ENCODE measurements at places on chromosomes 1 and 21.

GRCh38 chr1:51341876-51342496 lies 11.6 kb upstream of the TTC39A start:
- peak; percentile 8 for DNase-seq

DNA sequence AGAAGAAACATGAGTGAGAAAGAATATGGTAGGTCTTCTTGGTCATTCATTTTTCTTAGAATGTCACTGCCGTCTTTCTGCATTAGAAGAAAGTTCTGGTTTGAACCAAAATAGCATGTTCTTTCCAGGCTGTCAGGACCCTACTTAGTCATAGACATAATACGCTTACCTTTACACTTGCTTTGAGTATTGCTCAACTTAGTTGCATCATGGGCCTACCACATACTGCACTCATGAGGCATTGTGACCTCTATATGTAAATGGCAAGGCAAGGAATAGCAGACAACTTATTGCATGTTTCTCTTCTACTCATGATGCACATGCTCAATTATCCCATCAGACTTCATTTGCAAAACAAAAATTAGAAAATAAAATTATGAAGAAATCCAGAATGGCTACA lies 415.0 kb downstream of the HLX start:
- no peak for DNase-seq

GRCh38 chr1:169060919-169061639 lies 45.4 kb upstream of the ATP1B1 start:
- no peak for DNase-seq

- no peak for DNase-seq
Observed at GRCh38 chr1:100713626-100714025, 5.9 kb upstream of the VCAM1 start.

- no peak for DNase-seq
Observed at GRCh38 chr1:46530791-46531409, 20.5 kb downstream of the KNCN start.

DNA sequence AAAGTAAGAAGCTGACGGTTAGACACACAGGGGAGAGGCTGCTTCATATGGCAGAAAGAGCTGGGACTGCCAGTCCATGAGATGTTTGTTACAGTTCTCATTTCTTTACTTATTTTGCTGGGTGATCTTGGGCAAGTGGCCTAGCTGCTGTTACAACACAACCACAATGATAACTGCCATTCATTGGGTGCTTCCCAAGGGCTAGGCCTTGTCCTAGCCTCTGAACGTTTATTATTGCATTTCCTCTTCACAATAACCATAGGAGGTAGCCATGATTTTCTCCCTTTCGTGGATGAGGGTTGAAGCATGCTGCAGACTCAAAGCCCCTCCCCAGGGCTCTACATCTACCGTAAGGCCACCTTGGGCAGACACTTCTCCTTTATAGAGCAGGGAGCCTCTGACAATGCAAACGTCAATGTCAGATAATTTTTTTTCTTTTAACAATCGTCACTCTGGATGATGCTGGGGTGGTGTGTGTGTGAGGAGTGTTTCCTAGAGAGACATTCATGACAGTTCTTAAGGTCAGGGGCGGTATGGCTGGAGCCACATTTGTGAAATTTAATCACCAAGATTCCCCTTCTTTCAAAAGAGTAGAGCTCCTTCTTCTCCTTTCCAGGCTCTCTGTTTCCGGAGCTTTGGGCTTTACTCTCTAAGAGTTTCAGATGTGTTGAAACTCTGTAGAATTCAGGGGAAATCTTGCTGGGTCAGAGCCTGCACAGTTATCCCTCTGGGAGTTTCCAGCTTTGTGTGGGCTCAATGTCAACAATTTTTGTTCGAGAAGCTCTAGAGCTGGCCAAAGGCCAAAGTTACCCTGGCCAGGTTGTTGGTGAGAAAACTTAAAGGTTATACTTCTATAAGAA lies 138.5 kb upstream of the SGIP1 start:
- DNase-seq, result no peak

DNA sequence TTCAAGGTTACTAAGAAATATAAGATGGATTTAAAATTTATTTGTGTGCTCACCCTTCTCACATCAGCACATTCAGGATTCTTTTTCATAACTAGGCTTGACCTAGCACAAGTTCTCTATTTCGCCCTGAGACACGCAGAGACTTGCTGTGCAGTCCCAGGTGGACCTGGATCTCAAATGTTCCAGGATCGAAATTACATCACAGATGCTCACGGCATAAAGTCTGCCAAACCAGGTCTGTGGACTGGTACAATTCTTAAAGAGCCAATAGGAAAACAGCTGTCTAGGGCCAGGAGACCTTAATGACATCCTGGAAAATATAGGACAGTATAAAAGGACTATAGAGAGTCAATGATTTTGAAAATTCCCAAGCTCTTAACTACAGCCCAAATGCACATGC lies 2.2 kb downstream of the PGBD5 start:
- no peak for DNase-seq

DNA sequence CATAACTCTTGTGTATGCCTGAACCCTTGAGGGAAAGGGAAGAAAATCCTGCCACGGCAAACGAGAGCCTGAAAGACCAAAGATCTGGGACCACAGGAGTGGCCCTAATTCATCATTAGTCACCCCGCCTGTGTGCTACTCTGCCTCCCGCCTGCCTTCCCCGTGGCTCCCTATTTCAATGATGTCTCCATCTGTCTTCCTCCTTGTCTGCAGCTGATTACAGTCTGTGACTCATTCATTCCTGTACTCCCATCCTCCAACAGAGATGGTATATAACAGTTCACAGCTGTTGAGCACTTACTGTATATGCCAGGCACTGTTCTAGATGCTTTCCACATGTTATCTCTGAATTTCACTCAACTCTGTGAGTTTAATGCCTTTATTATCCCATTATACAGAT lies 96.6 kb downstream of the SEC16B start:
- no peak for DNase-seq

GRCh38 chr1:65330822-65331221 lies 21.5 kb downstream of the DNAJC6 start:
- DNase-seq, result no peak

GRCh38 chr1:42793824-42794223 lies 9.0 kb downstream of the TMEM269 start:
- no peak for DNase-seq

DNA sequence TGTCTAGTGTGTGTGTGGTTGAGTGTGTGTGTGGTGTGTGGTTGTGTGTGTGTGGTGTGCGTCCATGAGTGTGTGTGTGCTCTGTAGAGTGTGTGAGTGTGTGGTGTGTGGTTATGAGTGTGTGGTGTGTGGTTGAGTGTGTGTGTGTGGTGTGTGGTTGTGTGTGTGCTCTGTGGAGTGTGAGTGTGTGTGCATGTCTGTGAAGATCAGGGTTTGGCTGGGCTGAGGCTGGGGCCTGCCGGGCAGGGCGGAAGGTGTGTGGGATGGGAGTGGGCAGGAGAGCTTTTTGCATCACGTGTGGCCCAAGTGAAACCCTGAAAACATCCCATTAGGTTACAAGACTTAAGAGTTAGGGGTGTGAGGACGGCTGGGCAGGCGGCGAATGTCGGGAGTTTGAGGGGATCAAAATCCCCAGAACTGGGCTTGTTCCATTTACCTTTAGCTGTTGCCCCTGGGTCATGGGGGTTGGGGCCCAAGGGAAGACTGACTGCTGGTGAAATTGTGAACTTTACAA lies 2.9 kb upstream of the FCMR start:
- peak; percentile 51 for DNase-seq

GRCh38 chr1:238647877-238648276 lies 738.5 kb upstream of the CHRM3 start:
- no peak for DNase-seq

- DNase-seq, result no peak
Observed at GRCh38 chr1:153597206-153597605, 15.7 kb downstream of the S100A16 start.

- no peak for DNase-seq
Observed at GRCh38 chr1:119266858-119267257, 101.7 kb upstream of the HAO2 start.

- DNase-seq, result no peak
Observed at GRCh38 chr1:210629276-210629675, 300.6 kb downstream of the HHAT start.

GRCh38 chr1:40679165-40679953 lies 12.1 kb upstream of the NFYC start:
- no peak for DNase-seq

DNA sequence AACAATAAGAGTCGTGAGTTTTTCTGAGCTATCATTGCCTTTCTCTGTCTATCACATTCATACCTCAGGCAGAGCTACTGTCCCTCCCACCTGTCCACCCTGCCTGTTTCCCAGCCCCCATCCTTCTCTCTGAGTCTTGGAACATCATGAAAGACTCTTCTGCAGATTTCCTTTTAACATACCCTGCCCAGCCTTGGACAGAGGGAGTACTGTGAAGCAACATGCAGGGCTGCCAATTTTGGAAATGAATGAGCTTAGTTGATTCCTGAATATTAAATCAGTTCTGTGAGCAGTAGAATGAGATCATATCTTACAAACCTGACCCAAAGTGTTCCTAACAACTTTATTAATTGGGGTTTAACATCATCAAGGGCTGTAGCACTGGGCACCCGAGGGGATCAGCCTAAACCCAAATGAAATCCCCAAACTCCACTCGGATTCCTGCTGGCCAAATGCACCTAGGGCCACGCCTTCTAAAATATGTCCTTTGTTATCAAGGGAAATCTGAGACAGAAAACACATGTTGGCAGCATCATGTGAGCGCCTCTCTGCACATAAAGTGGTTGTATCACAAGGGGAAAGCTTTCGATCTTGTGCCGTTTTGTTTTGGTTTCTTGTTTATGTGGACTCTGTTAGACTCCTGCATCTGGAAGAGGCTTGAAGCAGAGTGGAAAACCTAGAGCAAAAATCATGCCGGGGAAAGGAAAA lies 357.6 kb downstream of the KIF26B start:
- DNase-seq, result no peak

GRCh38 chr1:181513786-181514297 lies 30.5 kb downstream of the CACNA1E start:
- no peak for DNase-seq

- DNase-seq, result no peak
Observed at GRCh38 chr1:178609015-178609414, 96.1 kb downstream of the TEX35 start.

DNA sequence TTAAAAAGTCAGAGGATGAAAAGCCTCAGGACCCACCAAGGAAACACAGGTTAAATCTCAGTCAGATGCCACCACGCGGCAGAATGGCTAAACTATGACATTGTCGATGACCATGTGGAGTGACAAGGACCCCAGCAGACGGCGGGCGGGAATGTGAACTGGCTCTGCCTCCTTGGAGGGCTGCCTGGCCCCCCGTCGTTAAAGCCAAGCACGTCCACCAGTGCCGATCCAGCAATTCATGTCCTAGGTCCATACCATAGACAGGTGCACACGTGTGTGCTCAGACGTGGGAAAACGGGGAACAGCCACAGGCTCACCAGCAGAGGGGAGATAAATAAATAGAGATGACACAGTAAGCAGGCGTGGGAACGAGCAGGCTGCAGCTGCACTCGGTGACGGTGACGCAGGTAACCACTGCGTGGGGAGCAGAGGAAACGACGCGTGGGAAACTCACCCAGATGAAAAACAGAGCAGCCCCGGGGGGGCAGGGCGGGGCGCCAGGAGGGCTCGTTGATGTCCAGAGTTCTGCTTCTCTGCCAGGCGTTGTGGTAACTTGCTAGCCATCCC lies 28.3 kb upstream of the PCBP3 start:
- DNase-seq, result peak; percentile 92

DNA sequence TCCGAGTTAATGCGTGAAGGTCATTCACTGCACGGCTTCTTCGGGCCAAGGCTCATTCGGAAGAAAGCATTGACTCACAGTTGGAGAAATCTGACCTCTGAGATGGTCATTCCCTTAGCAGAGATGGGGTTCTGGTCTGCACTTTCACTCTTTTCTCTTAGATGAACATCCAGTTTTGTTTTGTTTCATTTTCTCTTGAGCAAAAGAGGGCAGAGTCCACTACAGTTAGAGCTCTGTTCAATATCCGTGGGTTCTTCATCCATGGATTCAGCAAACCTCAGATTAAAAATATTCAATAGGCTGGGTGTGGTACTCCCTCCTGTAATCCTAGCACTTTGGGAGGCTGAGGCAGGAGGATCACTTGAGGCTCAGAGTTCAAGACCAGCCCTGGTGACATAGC lies 57.4 kb upstream of the SIPA1L2 start:
- no peak for DNase-seq

DNA sequence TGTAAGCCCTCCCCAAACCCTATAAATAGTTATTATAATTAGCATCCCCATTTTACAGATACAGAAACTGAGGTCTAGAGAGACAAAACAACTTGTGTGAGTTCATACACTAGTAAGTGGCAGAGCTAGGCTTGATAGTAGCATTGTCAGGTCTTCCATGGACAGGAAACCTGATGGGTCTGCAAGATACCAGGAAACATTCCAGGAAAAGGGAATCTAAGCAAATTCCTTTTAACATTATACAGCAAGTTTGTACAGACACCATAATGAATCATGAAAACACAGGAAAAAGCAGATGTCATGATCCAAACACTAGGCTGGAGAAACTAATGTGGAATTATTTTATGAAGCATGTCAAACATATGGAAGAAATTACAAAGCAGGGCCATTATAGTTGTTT lies 89.1 kb upstream of the KCNK2 start:
- DNase-seq, result no peak

DNA sequence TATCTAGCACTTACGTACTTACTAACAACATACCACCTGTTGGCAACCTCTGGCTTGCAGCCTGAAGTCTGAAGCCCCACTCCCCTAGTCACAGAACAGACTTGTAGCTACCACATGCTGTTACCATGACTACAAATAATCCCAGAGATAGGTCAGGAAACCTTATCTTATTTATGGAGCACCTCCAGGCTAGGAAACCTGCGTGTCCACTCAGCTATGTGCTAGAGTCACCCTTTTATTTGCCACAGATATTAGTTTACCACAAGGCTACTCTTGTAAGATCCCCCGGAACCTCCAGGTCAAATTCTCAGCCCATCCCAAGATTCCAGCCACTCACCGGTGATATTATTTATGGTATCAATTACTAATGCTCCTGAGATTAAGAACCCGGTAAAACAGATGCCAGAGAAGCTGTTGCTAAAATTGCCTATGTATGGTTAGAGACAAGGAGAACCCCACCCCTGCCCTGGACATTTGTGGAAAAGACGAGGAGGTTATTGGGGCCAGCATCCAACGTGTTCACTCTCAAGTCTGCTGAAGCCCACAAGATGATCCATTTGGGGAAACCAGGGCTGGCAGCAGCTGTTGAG lies 116.5 kb downstream of the TBX15 start:
- DNase-seq, result no peak

- DNase-seq, result no peak
Observed at GRCh38 chr21:40140675-40141074, 273.4 kb downstream of the PCP4 start.

All from CD4-positive, alpha-beta T cell treated with Interleukin-10 for 1 hour (primary cell).